ENCODE measurements at places on chromosomes 5 and 9.

- no peak for DNase-seq
These were observed 64.7 kb downstream of the CSF2 start for GRCh38 chr5:132138260-132138659.

DNA sequence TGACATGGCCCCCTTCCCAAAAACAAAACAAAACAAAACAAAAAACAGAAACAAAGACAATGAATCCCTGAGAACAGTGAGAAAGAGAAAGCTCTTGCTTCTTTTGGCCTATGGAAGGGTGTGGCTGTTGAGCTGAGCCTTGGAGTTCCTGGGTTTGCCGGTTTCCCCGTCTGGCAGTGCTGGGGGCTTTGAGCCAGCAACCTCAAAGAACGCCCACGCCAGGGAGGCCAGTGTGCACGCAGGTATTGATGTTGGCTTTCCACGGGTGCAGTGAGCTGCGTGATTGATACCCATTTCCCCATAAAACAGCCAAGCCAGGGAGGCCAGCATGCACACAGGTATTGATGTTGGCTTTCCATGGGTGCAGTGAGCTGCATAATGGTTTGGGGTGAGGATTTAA, 8.3 kb upstream of the LCN1 start:
- no peak for DNase-seq

- no peak for DNase-seq
These were observed 33.7 kb downstream of the AP3B1 start for GRCh38 chr5:78260771-78261170.

DNA sequence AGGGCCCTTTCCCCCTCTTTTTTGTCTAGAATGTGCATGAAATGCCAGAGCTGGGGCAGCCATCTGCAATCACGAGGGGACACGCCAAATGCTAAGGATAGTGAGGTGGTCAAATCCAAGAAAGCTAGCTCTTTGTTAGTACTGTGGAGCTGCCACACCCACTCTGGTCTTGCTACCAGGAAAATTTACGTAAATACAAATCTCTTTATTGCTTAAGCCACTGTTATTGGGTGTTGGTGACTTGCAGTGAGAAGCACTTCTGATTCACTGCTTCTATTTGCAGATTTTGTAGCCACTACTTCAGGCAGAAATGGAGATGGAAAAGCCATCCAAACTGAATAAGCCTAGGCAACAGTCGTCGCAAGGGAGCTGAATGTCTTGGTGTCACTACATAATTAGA, 25.6 kb upstream of the SUSD1 start:
- DNase-seq: no peak

DNA sequence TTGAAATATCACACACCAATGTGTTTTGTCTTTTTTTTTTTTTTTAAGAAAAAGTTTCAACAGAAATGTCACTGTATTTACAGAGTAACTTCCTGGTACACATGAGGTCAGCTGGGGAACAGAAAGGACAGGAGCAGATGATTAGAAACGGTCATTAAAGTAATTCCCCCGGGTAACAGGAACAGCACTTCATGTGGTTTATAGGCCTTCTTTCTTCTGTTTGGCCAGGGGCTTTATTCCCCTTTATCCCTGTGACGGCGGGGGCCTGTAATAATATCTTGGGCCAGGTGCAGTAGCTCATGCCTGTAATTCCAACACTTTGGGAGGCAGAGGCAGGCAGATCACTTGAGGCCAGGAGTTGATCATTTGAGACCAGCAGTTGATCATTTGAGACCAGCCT, 30.5 kb upstream of the MSH3 start:
- no peak for DNase-seq

DNA sequence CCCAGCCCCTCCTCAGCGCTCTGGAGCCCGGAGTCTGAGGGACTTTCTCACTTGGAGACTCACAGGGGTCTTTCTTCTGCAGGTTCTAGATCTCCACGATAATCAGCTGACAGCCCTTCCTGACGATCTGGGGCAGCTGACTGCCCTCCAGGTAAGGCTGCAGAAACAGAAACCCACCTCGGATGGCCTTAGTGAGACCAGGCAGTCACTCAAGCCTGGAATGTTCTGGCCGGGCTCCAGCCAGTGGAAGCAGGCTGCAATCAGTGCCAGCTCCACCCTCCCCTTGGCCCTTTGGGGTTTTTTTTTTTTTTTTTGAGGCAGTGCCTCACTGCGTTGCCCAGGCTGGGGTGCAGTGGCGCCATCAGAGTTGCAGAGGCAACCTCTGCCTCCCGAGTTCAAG, 7.6 kb downstream of the LRSAM1 start:
- DNase-seq: no peak

DNA sequence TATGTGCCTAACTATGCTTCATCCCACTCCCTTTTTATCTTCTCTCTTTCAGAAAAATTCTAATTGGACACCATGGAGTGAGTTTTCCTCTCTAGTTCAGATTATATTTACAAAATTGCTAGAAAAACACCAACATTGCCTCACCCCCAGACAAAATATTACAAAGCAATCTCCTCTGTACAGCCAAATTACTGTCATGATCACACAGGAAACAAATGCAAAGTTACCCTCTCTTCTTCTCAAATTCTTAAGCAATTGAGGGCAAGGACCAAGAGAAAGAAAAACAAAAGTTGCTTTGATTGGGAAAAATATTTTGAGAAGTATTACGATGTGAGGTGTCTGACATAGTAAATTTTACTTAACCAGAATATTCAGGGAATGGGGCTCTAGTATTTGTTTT, 30.8 kb upstream of the ABCA1 start:
- no peak for DNase-seq

GRCh38 chr5:180975338-180975737, 13.3 kb upstream of the BTNL3 start:
- no peak for DNase-seq

GRCh38 chr5:77080905-77081304, 6.2 kb downstream of the ZBED3 start:
- no peak for DNase-seq

DNA sequence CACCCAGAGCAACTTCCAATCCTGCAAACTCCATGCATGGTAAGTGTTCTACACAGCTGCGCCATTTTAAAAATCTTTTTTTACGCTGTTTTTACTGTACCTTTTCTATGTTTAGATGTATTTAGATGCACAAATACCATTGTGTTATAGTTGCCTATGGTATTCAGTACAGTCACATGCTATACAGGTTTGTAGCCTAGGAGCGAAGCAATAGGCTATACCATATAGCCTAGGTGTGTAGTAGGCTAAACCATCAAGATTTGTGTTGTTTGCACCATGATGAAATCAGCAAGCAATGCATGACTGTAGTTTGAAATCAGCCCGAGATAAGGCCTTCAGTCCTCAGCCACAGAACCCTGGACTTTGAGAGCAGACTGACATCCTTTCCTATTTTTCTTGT, 101.2 kb downstream of the LIX1 start:
- DNase-seq: no peak

GRCh38 chr5:53083927-53084326, 25.6 kb downstream of the MOCS2 start:
- no peak for DNase-seq

- DNase-seq: no peak
These were observed 46.7 kb downstream of the SHB start for GRCh38 chr9:38022203-38022895.

DNA sequence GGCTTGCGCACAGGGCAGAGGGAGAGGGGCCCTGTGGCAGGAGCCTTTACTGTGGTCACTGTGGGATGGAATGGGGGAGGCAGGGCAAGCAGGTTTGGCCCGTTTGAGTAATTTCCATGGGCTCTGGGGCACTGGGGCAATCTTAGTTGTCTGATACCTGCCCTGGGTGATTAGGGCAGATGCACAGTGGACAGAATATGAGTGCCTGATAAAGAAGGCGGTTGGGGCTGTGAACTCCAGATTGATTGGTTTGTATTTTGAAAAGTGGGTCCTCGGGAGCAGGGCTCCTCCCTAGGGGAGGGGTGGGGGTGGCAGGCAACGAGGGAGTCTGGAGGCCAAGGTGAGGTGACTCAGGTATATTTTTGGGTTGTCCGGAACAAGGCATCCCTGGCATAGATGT, 247.5 kb downstream of the NSG2 start:
- DNase-seq: no peak

DNA sequence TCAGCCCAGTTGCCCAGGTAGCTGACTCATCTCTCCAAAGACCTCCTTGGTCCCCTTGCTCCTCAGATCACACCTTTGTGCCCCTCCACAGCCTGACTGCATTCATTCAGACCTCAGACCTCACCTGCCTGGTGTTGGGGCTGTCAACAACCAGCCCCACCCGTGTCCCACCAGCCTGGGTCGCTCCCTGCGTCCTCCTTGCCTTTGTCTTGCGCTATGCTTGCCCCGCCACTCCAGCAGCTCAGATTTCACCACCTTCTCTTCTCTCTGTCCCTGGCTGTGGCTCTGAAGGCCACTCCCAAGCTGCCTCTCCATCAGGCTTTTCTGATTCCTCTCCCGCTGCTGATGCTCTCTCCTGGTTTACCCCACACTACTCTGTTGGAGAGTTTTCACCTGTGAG, 103.5 kb downstream of the MVB12B start:
- no peak for DNase-seq

DNA sequence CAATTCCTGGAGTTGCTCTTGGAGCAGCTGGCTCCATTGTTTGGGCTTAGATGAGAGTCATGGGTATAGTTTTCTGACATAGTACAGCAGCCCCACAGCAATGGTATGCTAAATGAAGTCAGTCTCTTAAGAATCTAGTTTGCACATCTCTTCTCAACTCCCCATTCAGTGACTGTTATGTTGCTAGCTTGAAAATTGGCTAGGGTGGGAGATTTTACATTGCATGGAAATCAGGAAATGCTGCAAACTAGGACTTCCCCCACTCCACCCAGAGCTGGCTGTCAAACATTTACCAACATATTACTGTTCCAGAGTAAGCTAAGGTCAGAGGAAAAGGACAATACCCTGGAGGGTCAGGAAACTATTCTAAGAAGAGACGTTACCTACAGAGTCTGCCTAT, 17.6 kb upstream of the FCHO2 start:
- DNase-seq: no peak

- DNase-seq: no peak
These were observed 79.8 kb upstream of the CAST start for GRCh38 chr5:96582343-96582742.

DNA sequence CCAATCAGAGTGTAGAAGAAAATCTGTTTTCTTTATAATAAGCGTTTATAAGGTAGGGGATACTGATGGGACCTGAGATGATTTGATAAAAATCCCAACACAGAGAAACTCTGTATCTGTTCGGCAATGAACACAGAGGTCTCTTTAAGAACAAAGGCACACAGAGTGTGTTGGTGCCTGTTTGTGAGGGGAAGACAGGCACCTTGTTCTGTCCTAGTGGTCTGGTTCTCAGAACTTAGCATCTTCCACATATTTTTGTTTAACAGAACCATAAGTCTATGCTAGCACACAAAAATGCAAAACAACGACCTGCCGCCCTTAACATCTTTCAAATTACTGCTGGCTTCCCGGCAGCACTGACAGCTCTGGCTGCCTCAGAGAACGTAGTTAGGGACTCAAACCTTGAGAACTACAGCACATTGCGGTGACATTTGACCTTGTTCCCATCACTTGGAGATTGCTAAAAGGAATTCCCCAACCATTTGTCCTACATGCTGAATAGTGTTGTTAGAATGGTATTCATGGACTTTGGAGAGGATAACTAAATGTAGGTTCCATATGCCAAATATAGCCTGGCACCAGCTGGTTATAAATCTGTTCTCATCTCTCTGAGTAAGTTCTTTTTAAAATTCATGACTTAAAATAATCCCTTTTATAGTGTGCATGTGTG, 871.7 kb upstream of the TYRP1 start:
- DNase-seq: no peak

DNA sequence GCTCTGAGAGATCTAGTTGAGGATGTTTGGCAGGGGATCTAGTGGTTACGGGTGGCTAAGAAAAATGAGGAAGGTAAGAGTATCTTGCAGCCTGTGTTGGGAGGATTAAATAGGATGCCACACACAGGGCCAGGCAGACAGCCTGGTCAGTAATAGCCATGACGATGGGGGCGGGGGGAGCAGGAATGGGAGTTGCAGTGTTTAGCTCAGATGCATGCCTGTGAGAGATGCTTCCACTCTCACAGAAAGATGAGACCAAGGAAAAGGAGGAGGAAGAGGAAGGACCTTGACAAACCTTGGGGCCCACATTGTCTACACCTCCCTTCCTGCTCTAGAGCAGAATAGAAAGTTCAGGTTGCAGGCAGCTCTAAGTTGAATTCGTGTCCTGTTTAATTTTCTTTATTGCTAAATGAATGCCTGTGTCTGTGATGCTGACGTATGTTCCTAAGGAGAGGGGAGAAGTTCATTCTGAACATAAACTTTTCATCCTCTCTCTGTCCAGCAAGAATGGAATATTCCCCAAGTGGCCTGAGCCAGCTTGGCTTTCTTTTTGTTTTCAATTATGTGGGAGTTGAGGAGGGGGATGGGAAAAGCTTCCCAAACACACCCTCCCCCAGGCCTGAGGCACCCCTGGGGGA, 28.7 kb downstream of the TGFBI start:
- no peak for DNase-seq

GRCh38 chr9:91953718-91954117, 3.7 kb upstream of the ROR2 start:
- DNase-seq: no peak

DNA sequence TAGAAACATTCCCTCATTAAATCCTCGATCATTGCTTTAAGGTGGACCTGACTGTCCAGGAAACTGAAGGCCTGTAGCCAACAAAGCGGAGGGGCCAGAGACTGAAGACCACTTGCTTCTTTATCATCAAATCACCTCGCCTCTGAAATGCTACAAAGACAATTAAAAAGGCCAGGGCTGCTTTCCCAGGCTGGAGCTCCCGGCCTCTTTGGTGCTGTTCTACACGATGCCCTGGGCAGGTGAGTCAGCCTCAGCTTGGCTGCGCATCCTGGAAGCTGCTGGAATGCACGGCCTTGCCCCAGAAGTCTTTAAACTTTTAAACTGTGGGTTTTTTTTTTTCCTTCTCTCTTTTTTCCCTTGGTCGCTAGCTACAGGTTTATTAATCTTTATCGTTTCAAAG, 46.5 kb downstream of the SH3PXD2B start:
- DNase-seq: no peak

DNA sequence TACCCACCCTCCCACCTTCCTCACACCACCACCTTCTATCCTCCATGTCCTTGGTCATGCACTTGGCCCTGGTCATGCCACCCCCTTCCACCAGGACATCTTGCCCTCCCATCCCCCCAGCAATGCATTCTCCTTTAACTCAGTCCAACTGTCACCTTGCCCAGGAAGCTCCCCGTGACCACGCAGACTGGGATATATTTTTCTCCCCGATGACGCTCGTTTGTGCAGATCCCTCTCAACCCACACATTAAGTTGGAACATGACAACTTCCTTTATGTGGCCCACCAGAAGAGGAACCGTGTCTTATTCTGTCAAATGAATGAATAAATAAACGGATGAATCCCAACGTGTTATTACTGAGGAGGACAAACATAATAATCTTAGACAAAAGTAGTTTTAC, 82.8 kb upstream of the TAS2R1 start:
- no peak for DNase-seq

- no peak for DNase-seq
These were observed 11.0 kb upstream of the FAM120AOS start for GRCh38 chr9:93464395-93464794.

- no peak for DNase-seq
These were observed 20.7 kb upstream of the TMOD1 start for GRCh38 chr9:97480749-97481148.

GRCh38 chr5:90410178-90410762, 714 bp upstream of the CETN3 start:
- DNase-seq: peak; percentile 1

All from activated CD4-positive, alpha-beta T cell treated with anti-CD3 and anti-CD28 coated beads, Interleukin-2, Interleukin-6, amounts not matched to agents 100 ng/mL and 50 ng/mL, durations not matched to agents 16 hours and 8 hours (primary cell).